ENCODE measurements at places on chromosomes 2 and 18.

GRCh38 chr2:37833423-37833822 lies 91.7 kb upstream of the RMDN2 start:
- no peak for DNase-seq

DNA sequence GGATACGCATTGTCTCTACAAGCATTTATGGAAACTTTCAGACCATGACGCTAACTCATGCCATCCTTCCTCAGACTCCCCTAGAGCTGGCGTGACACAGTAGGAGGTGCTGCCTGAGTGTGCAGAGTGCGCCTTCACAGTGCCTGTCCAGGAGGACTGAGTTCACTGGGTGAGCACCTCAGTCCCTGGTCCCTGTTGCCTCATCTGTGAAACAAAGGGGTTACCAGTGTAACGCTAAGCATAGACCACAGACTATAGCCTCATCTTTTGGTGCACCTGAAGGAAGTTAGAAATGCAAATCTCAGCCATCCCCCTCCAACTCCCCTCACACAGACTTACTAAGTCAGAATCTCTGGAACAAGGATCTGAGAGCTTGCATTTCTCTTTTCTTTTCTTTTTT lies 142.8 kb downstream of the TMEM17 start:
- no peak for DNase-seq

DNA sequence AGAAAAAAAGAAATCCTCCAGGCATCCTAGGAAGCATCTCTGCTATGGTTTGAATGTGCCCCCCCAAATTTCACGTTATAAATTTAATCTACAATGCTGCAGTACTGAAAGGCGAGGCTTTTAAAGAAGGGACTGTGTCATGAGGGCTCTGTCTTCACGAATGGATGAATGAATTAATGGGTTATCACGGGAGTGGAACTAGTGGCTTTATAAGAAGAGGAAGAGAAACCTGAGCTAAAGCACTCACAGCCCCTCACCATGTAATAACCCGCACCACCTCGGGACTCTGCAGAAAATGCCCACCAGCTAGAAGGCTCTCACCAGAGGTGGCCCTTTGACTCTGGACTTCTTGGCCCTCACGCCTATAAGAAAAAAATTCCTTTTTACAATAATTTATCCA lies 27.6 kb downstream of the RNU4ATAC start:
- DNase-seq: no peak

GRCh38 chr2:50611351-50611871 lies 420.5 kb downstream of the NRXN1 start:
- no peak for DNase-seq

GRCh38 chr18:11989966-11990380 lies 8.7 kb downstream of the IMPA2 start:
- DNase-seq: no peak

DNA sequence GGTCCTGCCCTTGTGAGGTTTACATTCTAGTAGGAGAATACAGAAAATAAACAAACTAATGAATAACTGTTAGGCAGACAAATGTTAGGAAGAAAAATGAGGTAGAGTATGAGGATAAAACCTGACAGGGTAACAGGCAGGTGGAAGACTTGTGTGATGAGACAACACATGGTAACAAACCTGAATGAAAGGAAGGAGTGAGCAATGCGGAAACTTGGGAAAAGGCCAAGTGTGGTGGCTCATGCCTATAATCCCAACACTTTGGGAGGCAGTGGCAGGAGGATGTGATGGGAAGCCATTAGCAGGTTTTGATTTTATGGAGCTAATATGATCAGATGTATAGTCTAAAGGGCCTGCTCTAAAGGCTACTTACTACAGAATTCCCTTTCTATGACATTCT lies 74.2 kb downstream of the INO80D start:
- no peak for DNase-seq

Measured in astrocyte (in vitro differentiated cells and primary cell).